ENCODE measurements at places on chromosomes 7 and 10.
A peak's percentile ranks its signal among the peaks of the same experiment; 100 is the strongest.

GRCh38 chr7:2978408-2978807, 65.3 kb downstream of the CARD11 start:
- DNase-seq: no peak

GRCh38 chr10:86106616-86107015, 260.0 kb downstream of the GRID1 start:
- peak; percentile 8 for DNase-seq

DNA sequence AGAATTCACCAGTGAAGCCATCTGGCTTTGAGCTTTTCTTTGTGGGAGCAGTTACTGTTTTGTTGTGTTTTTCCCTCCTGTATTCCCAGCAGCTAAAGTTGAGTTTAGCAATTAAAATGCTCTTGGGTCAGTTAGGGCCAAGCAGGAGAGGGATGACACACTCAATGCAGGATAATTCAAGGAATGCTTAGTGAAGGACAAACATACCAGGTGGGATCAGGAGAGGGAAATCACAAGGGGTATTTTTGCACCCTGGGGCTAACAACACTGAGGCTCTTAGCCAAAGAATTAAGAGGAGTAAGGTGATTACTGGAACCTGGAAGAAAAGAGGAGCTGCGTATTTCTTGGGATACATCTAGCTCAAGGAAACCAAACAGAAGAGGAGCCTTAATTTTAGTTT, 82.4 kb upstream of the KCND2 start:
- DNase-seq: no peak

- DNase-seq: no peak
Observed at GRCh38 chr10:116536810-116537209, 8.9 kb upstream of the PNLIP start.

- DNase-seq: peak; percentile 96
Observed at GRCh38 chr10:98414932-98415730, at the start of gene PYROXD2. Gene PYROXD2, minus strand, starts transcription at chr10:98415182. Its CDS starts 47 bp downstream, at chr10:98415135.

GRCh38 chr7:142355328-142355727, 97.5 kb upstream of the PRSS58 start:
- DNase-seq: no peak
